Body of pancreas (tissue), 4 donors: ENCODE measurements at places on chromosomes 13 and 19. TPM values are rescaled to one million over a fixed set of nuclear protein-coding genes. Genes with fewer than 3 reads are reported as not detected.

Gene NCAN
- not detected for total RNA-seq

Gene MEX3D
- 21.8 TPM for total RNA-seq

Gene LMTK3
- total RNA-seq: 4.2 TPM

Gene CACNG7
- total RNA-seq: not detected

Gene C19orf85
- not detected for total RNA-seq

Gene SPTBN4
- 1.8 TPM for total RNA-seq

Gene SHANK1
- total RNA-seq: 0.26 TPM

Gene CLEC17A
- total RNA-seq: not detected

Gene TTC9B
- total RNA-seq: not detected

Gene ZNF793
- 0.99 TPM for total RNA-seq
